ENCODE measurements at places on chromosomes 2 and 18. TPM values are rescaled to one million over a fixed set of nuclear protein-coding genes. Genes with fewer than 3 reads are reported as not detected.

CERKL gene
- not detected for polyA plus RNA-seq

ZBTB7C gene
- polyA plus RNA-seq = 0.49 TPM

CRYBA2 gene
- not detected for polyA plus RNA-seq

ENOSF1 gene
- polyA plus RNA-seq = 68.3 TPM

CMPK2 gene
- polyA plus RNA-seq = 2.4 TPM

ATP8B1 gene
- polyA plus RNA-seq = 2.7 TPM

GPR35 gene
- polyA plus RNA-seq = 5.2 TPM

SPRED2 gene
- 10.2 TPM for polyA plus RNA-seq

HOXD12 gene
- polyA plus RNA-seq = not detected

CCDC102B gene
- 2.8 TPM for polyA plus RNA-seq

LPIN2 gene
- 1.9 TPM for polyA plus RNA-seq

GREB1L gene
- polyA plus RNA-seq = 0.54 TPM

IL1F10 gene
- not detected for polyA plus RNA-seq

PRR30 gene
- not detected for polyA plus RNA-seq

NR4A2 gene
- polyA plus RNA-seq = 6.3 TPM

CLIP4 gene
- polyA plus RNA-seq = 8.3 TPM

GALNT14 gene
- polyA plus RNA-seq = 0.66 TPM

ANKRD29 gene
- 11.5 TPM for polyA plus RNA-seq

SATB2 gene
- polyA plus RNA-seq = 0.29 TPM

RIF1 gene
- 2.0 TPM for polyA plus RNA-seq

TBC1D8 gene
- polyA plus RNA-seq = 41.6 TPM

SERPINB2 gene
- polyA plus RNA-seq = 0.12 TPM

PLCD4 gene
- 0.59 TPM for polyA plus RNA-seq

UGT1A8 gene
- not detected for polyA plus RNA-seq

DYSF gene
- polyA plus RNA-seq = 29.8 TPM

NAT8 gene
- not detected for polyA plus RNA-seq

NXPH2 gene
- not detected for polyA plus RNA-seq

DSG4 gene
- not detected for polyA plus RNA-seq

GAD1 gene
- 0.03 TPM for polyA plus RNA-seq

GTF2A1L gene
- 0.22 TPM for polyA plus RNA-seq

PTH2R gene
- 0.01 TPM for polyA plus RNA-seq

EPAS1 gene
- polyA plus RNA-seq = 119 TPM

IWS1 gene
- 51.6 TPM for polyA plus RNA-seq

CHRNG gene
- polyA plus RNA-seq = not detected

PPP4R1 gene
- polyA plus RNA-seq = 25.5 TPM

TNFRSF11A gene
- 0.33 TPM for polyA plus RNA-seq

SNX17 gene
- 32.4 TPM for polyA plus RNA-seq

FBXO15 gene
- polyA plus RNA-seq = 0.14 TPM

MGAT4A gene
- polyA plus RNA-seq = 7.2 TPM

KYNU gene
- polyA plus RNA-seq = 0.07 TPM

TBR1 gene
- polyA plus RNA-seq = not detected

ATP6V1C2 gene
- polyA plus RNA-seq = 2.1 TPM

SPATS2L gene
- 23.4 TPM for polyA plus RNA-seq

CDK15 gene
- polyA plus RNA-seq = 0.15 TPM

RAPGEF4 gene
- polyA plus RNA-seq = 5.2 TPM

TTLL4 gene
- polyA plus RNA-seq = 7.3 TPM

FHL2 gene
- 653 TPM for polyA plus RNA-seq

HOXD13 gene
- not detected for polyA plus RNA-seq

PLEK gene
- polyA plus RNA-seq = 3.3 TPM

NT5DC4 gene
- not detected for polyA plus RNA-seq

INO80C gene
- 17.3 TPM for polyA plus RNA-seq

KRTCAP3 gene
- 0.51 TPM for polyA plus RNA-seq

RNF125 gene
- polyA plus RNA-seq = 2.7 TPM

MYL12A gene
- polyA plus RNA-seq = 3,345 TPM

TMEM247 gene
- polyA plus RNA-seq = not detected
